ENCODE measurements at places on chromosomes 3 and 15.
A peak's percentile ranks its signal among the peaks of the same experiment; 100 is the strongest.

- DNase-seq: no peak
These were observed 34.3 kb upstream of the ZMAT3 start for GRCh38 chr3:179105881-179106280.

- DNase-seq: peak; percentile 50
These were observed 152.4 kb downstream of the TJP1 start for GRCh38 chr15:29669823-29670222.

DNA sequence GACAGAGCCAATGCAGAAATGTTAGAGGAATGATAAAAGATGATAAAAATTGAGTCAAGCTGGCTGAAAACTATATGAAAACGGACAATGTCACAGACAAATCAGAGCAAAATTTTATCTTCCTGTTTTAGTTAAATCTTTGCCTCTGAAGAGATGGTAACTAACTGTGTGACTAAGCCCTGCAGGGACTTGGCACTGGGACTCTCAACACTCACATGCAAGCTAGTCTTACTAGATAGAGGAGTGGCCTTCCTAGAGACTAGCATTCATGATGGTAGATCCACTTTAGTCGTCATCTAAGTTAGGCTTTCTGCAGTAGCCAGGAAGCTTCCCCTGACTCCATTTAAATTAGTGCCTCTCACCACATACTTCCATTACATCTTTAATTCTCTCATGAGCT, 4.1 kb downstream of the CCDC191 start:
- DNase-seq: no peak

- DNase-seq: peak; percentile 6
These were observed 150.5 kb downstream of the CFAP20DC start for GRCh38 chr3:58899159-58899952.

GRCh38 chr3:11407644-11408043, 135.4 kb downstream of the ATG7 start:
- DNase-seq: no peak

DNA sequence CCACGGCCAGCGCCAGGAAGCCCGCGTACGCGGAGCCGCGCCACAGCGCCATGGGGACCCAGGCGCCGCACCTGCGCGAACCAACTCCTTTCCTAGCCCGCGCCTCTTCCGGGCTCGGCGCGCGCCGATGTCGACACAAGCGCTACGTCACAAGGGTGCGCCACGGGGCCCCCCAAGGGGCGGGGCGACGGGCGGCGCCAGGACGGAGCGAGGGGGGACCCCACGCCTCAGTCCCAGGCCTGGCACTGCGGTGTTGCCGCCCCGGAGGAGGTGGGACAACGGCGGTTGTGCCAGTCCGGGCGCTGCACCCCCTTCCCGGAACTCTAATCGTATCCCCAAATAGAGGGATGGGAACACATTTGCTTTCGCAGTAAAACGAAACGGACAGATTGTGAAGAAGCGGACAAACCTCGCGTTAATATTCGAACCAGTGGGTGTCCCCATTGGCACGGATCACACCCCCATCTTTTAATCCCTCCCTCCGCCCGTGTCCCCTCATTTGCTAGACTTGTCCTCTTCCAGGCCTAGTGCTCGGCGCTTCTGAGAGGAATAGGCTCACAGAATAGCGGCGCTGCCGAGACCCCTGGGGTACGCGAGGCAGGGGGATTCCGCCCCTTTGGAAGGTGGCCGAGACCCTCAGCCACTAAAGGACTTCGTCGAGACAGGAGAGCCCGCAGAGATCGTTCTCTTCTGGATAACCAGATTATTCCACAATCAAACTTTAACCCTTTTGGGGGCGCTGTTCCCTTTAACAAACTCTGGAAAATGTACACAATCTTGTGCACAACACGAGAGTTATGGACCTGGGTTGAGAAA, at the start of gene ADPGK:
Gene ADPGK, minus strand, starts transcription at position 119 of the 816 bp plus-strand sequence. Its CDS starts 67 bp downstream, at position 52.
- peak; percentile 76 for DNase-seq

GRCh38 chr3:101229681-101230080, 90.7 kb downstream of the IMPG2 start:
- DNase-seq: no peak

DNA sequence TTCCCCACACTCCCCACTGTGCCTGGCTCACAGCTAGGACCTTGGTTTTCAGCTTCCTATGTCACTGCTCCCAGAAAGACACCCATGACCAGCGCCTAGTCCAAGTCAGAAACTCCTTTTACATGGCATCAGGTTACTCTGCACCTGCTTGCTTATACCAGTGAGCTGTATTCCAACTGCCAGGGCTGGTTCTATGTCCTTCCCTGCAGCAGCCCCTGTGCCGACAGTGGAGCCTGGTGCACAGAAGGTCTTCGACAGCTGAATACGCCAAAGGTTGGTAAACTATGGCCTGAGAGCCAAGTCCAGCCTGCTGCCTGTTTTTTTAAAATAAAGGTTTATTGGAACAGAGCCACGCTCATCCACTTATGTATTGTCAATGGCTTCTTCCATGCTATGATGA, 102.5 kb downstream of the IQSEC1 start:
- DNase-seq: no peak

GRCh38 chr15:29429584-29429983, 160.0 kb upstream of the NSMCE3 start:
- DNase-seq: no peak

GRCh38 chr3:185586686-185587039, 568 bp downstream of the SENP2 start:
- peak; percentile 26 for DNase-seq

- peak; percentile 17 for DNase-seq
These were observed 438.9 kb upstream of the ARRDC4 start for GRCh38 chr15:97521381-97522285.

DNA sequence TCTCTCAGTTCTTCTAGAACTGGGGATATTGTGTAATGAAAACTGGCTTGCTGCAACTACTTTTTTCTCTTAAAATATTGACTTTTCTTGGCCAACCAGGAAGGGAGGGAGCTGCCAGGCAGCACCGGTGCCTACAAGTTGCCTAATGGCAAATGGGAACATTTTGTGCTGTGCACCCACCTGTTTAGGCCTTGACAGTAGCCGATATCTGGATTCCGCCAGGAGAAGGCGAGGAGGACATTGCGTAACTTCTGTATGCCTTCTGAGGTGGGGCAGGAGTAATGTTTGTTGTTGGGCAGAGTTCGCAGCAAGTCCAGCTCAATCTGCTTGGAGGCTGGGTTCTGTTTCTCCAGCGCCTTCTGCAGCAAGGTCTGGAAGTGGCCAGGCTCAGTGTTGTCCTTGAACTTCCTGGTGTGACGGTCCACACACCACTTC, 64.9 kb downstream of the TBC1D2B start:
- peak; percentile 43 for DNase-seq

GRCh38 chr3:58260733-58261132, 23.1 kb downstream of the ABHD6 start:
- DNase-seq: peak; percentile 34

GRCh38 chr3:114435386-114436115, 141.7 kb downstream of the TIGIT start:
- DNase-seq: no peak

DNA sequence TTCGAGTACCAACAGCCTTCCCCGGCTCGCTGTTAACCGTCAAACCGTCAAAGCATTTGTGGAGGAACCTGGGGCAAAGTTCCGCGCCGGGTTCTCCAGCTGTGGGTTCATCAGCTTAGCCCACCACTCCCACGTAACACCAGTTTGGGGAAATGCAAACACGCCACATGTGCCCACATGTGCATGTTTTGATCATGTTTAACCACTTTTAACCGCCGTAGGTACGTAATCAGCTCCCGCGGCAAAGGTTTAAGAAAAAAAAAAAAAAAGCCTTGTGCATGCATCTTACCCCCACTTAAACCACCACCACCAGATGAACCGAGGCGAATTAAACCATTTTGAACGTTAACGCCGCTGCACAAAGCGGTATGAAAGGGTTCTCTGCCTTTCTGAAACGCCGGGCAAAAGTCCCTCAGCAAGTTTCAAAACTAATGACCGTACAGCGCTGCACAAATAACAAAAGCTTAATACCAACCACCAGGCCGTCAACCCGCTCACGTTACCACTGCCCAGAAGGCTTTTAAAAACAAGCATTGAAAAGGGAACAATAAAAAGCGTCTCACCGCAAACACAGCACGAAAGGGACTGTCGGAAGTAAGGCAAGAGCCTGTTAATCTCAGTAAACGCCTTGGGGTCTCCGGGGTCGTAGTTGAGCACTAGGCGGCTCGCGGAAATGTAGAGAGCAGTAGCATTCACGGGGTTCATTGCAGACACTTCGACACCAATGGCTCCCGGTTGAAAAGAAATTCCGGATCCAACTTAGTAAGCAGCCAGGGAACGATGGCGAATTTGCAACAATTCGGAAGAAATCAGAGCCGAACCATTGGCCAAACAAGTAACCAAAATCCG, 1.5 kb downstream of the MSL2 start:
- DNase-seq: no peak

DNA sequence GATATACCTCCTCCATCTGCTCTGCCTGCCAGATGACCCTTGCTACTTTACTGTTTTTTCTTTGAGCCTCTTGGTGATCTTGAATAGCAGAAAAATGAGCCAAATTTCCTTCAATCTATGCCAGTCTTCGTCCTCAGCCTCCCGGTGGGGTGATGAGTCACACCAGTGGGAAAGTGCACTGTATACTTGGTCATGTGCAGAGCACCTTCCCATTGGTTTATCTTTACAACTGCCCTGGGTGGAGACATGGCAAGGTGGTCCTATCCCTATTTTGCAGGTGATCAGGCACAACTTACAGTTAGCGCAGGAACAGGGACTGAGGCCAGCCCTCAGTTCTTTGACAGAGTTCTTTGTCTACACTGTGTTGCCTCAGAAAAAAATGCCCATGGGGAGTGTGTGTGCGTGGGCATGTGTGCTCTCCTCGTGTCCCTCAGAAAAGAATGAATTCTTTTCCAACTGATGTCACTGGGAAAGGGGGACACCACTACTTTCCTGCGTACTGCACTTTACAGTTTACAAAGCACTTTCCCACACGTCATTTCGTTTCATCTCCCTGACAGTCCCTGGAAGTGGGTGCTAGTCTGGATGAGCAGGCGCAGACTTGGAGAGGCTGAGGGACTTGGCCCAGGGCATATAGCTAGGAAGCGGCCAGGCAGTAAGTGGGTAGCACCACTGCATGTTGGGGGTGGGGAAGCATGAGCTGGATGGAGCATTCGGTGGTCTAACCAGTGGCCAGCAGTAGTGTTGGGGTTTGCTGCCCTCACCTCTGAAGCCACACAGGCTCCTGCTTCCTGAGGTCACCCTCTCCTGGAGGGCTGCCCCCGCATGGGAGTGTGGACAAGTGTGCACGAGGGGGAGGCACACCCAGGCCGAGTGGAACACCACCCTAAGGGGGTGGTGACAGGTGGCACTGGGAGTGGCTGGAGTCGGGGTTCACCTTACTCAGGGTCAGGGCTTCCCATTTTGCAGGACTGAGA, 24.1 kb downstream of the SMAD3 start:
- peak; percentile 89 for DNase-seq

GRCh38 chr3:128316481-128316891, 150.2 kb downstream of the DNAJB8 start:
- DNase-seq: no peak

GRCh38 chr3:54337846-54338245, 215.5 kb downstream of the CACNA2D3 start:
- DNase-seq: no peak

DNA sequence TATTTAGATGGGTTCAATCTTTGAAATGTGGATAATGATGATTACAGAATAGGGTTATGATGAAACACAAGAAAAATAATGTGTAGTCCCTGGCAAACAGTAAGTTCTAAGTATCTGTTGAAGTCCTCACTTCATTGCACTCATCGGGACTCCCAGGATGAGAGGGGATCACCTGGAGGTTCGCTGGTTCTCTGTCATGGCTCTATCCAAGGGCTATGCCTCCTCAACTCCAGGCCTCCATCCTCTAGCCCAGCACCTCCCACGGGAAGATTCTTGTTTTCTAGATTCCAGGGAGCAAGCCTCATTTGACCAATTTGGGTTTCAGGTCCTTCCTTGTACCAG, 45.5 kb downstream of the ANP32A start:
- no peak for DNase-seq

DNA sequence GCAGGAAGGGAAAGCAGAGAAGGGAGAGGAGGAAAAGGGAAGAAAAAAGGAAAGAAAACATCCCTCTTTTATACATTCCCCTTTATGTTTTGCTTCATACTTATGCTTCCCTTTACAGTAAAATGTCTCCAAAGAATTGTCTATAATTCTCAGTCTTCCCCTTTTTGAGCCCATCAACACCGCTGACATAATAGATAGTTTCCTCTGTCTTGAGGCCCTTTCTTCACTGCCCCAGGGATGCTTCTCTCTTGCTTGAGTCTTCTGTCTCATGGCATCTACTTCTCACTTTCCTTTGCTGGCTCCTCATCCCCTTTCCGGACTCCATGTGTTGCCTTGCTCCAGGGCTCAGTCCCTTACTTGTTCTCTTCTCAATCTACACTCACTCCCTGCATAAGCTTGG, 99.7 kb upstream of the DAZL start:
- DNase-seq: no peak

GRCh38 chr3:63595221-63595620, 57.3 kb upstream of the SNTN start:
- no peak for DNase-seq

GRCh38 chr3:14477311-14477935, 62.7 kb downstream of the GRIP2 start:
- DNase-seq: no peak

DNA sequence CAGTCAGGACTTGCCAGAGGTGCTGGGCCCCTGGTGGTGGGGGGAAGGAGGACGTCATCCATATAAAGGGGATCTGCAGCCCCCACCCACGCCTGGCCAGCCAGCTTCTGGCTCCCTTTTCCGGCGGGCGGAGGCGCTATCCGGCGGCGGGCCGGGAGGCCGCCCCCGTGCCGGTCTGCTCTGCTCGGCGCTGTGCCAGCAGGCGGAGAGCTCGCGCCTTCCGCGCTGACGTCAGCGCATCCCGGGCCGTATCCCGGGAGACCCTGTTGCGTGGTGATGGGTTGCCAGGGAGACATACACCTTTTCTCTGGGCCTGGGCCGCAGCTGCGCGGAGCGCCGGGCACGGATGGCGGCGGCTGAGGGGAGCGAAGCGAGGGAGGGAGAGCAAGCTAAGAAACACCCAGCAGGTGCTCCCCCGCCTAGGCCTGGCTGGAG, 1.1 kb downstream of the FAM131A start:
- DNase-seq: no peak

DNA sequence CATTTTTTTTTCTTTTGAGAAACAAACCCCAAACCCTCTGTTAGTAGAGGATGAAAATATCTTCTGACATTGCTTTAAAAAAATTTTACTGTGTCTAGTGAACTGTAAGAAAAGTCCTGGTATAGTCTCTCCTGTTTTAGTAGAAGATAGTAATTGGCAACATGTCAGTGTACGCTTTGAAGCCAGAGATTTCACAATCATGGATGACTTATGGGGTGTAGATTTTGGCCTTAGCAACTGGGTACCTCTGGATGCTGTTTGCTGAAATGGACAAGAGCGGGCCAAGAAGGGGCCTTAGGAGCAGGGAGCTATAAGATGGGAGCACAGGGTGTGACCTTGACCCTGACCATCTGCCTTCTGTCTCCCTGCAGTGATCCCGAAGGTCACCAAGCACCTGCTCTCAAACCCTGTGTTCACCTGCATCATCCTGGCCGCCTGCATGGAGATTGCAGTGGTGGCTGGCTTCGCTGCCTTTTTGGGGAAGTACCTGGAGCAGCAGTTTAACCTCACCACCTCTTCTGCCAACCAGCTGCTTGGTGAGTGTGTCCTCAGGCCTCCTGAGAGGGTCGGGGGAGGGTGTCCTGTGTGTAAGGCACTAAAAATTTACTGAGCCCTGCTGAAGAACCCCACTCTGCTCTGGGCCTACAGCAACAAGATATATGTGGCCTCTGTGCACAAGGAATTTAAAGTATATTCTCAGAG, 266.7 kb downstream of the SLCO3A1 start:
- DNase-seq: no peak

- DNase-seq: no peak
These were observed 563.5 kb downstream of the PDCD6IP start for GRCh38 chr3:34361921-34362320.

GRCh38 chr15:81108427-81108826, 25.6 kb upstream of the CFAP161 start:
- no peak for DNase-seq

Data from renal cortical epithelial cell (primary cell).